ENCODE measurements at places on chromosomes 1 and 21. TPM values are rescaled to one million over a fixed set of nuclear protein-coding genes. Genes with fewer than 3 reads are reported as not detected.

Gene CRYAA
- not detected for total RNA-seq

Gene FAAP20
- total RNA-seq: 32.2 TPM

Gene MIS18A
- total RNA-seq: 7.7 TPM

Gene HSD3B2
- not detected for total RNA-seq

Gene FAM76A
- 11.8 TPM for total RNA-seq

Gene NID1
- 62.6 TPM for total RNA-seq

Gene RHBDL2
- 3.8 TPM for total RNA-seq

Gene PADI1
- 0.18 TPM for total RNA-seq

Gene FCRL5
- not detected for total RNA-seq

Gene NFIA
- total RNA-seq: 2.7 TPM

Measured in smooth muscle cell of the umbilical artery (primary cell).